B cell (primary cell): ENCODE measurements at places on chromosomes 12 and 14. TPM values are rescaled to one million over a fixed set of nuclear protein-coding genes. Genes with fewer than 3 reads are reported as not detected.

DNA sequence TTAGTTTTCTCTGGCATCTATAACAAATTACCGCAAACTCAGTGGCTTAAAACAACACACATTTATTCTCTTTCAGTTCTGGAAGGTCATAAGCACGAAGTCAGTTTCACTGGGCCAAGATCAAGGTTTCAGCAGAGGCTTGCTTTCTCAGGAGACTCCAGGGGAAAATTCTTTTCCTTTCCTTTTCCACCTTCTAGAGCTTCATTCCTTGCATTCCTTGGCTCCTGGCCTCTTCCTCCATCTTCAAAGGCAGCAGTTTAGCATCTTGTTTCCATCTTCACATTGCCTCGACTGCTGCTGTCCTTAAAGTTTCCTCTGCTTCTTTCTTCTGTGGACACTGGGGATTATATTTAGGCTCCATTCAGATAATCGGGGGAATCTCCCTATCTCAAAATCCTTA, 106.1 kb downstream of the PDE3A start:
- DNase-seq: no peak
- no peak overlapping the region for H3K4me3 ChIP-seq
- H3K36me3 ChIP-seq: no peaks in the 10 kb centered on the region
- H3K4me1 ChIP-seq: no peaks in the 10 kb centered on the region
- no peaks in the 10 kb centered on the region for H3K27me3 ChIP-seq

COX8C gene
- not detected in 2 replicates for total RNA-seq

KCNK13 gene
- total RNA-seq: not detected in 2 replicates

DNA sequence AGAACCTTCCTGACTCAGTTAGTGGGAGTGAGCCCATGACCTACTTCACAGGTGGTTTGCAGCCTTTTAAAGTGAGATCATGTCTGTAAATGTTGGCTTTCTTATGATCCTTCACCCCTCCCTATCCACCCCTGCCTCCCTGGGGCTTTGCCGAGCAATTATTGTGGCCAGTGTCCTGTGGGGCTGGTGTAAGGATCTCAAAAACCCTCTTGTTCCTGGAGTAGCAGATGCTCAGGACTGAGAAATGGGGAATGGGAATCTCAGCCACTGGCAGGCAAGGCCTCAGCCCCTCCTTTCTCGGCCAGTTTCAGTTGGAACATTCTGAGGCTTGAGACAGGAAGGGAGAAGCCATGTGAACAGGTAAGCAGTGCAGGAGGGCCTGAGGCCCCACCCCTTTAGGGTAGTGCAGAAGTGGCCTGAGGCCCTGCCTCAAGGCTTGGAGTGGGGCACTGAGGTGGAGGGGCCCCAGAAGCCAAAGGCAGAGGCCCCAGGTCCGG, 53.8 kb downstream of the PLEKHG3 start:
- no peak overlapping the region for H3K27ac ChIP-seq
- H3K4me1 ChIP-seq: no peaks in the 10 kb centered on the region
- no peak for DNase-seq
- no peaks in the 10 kb centered on the region for H3K36me3 ChIP-seq
- no peak overlapping the region for H3K4me3 ChIP-seq
- no peaks in the 10 kb centered on the region for H3K27me3 ChIP-seq

- no peaks in the 10 kb centered on the region for H3K36me3 ChIP-seq
- H3K27ac ChIP-seq: no peak overlapping the region
- H3K27me3 ChIP-seq: no peaks in the 10 kb centered on the region
- DNase-seq: no peak
- no peak overlapping the region for H3K4me3 ChIP-seq
These were observed 80.8 kb upstream of the REP15 start for GRCh38 chr12:27615331-27615891.

GRCh38 chr12:51683763-51684357, 92.8 kb downstream of the SCN8A start:
- no peaks in the 10 kb centered on the region for H3K36me3 ChIP-seq
- no peak for DNase-seq
- H3K4me1 ChIP-seq: no peaks in the 10 kb centered on the region
- H3K27me3 ChIP-seq: no peaks in the 10 kb centered on the region

GALNT16 gene
- total RNA-seq: 3.3 and 3.4 TPM in 2 replicates

GNB3 gene
- 0.27 and 0.49 TPM in 2 replicates for total RNA-seq

GRCh38 chr14:75577090-75577489, 1.3 kb upstream of the FLVCR2 start:
- peaks cover 7% of the 10 kb centered on the region for H3K4me1 ChIP-seq
- H3K27me3 ChIP-seq: no peaks in the 10 kb centered on the region
- no peaks in the 10 kb centered on the region for H3K36me3 ChIP-seq
- DNase-seq: peak; percentile 14

- no peak for DNase-seq
- no peaks in the 10 kb centered on the region for H3K36me3 ChIP-seq
- no peak overlapping the region for H3K27ac ChIP-seq
- H3K27me3 ChIP-seq: no peaks in the 10 kb centered on the region
- no peak overlapping the region for H3K4me3 ChIP-seq
These were observed 61.0 kb upstream of the PPFIA2 start for GRCh38 chr12:81819991-81820633.

- DNase-seq: no peak
- H3K4me1 ChIP-seq: no peaks in the 10 kb centered on the region
- H3K27ac ChIP-seq: no peak overlapping the region
- H3K27me3 ChIP-seq: no peaks in the 10 kb centered on the region
- no peak overlapping the region for H3K4me3 ChIP-seq
These were observed 594.3 kb downstream of the LRFN5 start for GRCh38 chr14:42200957-42201356.

- peaks cover 34% of the 10 kb centered on the region for H3K4me1 ChIP-seq
- H3K36me3 ChIP-seq: peaks cover 82% of the 10 kb centered on the region
- no peak overlapping the region for H3K27ac ChIP-seq
- no peaks in the 10 kb centered on the region for H3K27me3 ChIP-seq
- H3K4me3 ChIP-seq: no peak overlapping the region
- no peak for DNase-seq
These were observed 4.9 kb downstream of the KHNYN start for GRCh38 chr14:24434676-24435075.

- H3K27me3 ChIP-seq: no peaks in the 10 kb centered on the region
- H3K36me3 ChIP-seq: no peaks in the 10 kb centered on the region
- H3K4me3 ChIP-seq: no peak overlapping the region
- H3K4me1 ChIP-seq: no peaks in the 10 kb centered on the region
- DNase-seq: no peak
These were observed 30.6 kb downstream of the CMKLR1 start for GRCh38 chr12:108308395-108309085.

DNA sequence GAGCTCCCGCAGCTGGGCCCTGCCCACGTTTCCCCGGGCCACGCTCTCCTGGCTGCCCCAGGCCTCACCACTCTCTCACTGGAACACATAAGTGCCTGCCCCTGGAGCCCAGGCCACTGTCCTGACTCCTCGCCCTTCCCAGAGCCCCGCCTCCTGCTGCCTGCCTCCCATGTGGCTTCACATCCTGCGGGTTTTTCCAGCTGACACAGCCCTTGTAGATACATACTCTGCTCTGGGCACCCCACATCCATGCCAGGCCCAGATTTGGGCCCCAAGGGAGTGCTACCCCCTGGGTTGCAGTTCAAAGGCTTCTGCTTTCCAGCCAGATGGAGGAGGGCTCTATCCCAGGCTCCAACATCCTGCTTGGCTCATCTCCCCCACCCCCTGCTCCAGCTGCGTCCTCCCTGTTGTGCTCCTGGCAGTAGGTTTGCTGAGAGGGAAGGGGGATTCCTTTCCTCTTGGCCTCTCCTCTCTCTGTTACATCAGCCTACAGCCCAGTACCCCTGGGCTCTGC, 60.1 kb downstream of the TSPAN9 start:
- peaks cover 5% of the 10 kb centered on the region for H3K27me3 ChIP-seq
- H3K4me3 ChIP-seq: no peak overlapping the region
- no peaks in the 10 kb centered on the region for H3K4me1 ChIP-seq
- DNase-seq: no peak

ANO2 gene
- total RNA-seq: not detected in 2 replicates

- no peaks in the 10 kb centered on the region for H3K36me3 ChIP-seq
- H3K27ac ChIP-seq: peak overlapping the region; percentile 19
- H3K4me1 ChIP-seq: peaks cover 91% of the 10 kb centered on the region
These were observed 109.1 kb downstream of the DAD1 start for GRCh38 chr14:22479776-22480464.

- no peaks in the 10 kb centered on the region for H3K36me3 ChIP-seq
- H3K4me3 ChIP-seq: no peak overlapping the region
- H3K4me1 ChIP-seq: peaks cover 25% of the 10 kb centered on the region
These were observed 255.9 kb downstream of the RAD51B start for GRCh38 chr14:68075382-68076029.

DNA sequence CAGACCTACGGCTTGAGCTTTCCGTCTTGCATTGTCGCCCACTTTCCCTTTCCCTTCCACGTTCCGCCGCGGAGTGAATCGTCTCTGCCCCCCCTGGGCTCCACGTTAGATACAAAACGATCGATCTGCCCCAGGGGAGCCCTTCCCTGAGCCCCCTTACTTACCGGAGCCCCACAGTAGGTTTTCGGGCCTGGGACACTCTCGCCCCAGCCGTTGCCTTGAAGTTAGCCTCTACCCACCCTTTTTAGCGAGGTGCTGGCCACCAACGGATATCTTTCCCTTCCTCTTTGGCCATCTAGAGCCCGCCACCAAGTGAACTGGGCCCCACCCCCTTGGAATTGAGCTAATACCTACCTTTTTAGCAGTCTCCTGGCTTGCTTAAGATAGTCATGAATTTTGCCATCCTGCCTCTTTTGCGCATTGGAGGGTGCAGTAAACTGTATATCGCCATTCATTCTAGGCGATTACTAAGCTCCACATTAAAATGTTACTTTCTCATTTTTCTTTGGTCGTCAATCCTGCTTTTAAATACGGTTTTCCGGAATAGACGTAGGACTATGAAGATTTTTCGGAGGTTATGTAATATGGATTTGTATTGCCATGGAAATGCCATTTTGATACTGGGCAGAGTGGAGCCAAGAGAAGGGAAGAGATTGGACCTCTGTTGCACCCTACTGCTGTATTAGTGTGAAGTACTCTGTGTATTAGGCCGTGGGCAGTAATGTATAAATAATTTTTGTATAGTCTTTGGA, 764 bp downstream of the RBM25 start:
- H3K4me3 ChIP-seq: peak overlapping the region; percentile 77
- no peaks in the 10 kb centered on the region for H3K27me3 ChIP-seq
- DNase-seq: no peak
- H3K4me1 ChIP-seq: peaks cover 28% of the 10 kb centered on the region
- H3K27ac ChIP-seq: peak overlapping the region; percentile 84
- H3K36me3 ChIP-seq: peaks cover 9% of the 10 kb centered on the region

- H3K36me3 ChIP-seq: no peaks in the 10 kb centered on the region
- DNase-seq: no peak
- H3K4me1 ChIP-seq: no peaks in the 10 kb centered on the region
- H3K27me3 ChIP-seq: no peaks in the 10 kb centered on the region
- no peak overlapping the region for H3K4me3 ChIP-seq
These were observed 4.4 kb upstream of the KRT75 start for GRCh38 chr12:52438305-52439301.

DNA sequence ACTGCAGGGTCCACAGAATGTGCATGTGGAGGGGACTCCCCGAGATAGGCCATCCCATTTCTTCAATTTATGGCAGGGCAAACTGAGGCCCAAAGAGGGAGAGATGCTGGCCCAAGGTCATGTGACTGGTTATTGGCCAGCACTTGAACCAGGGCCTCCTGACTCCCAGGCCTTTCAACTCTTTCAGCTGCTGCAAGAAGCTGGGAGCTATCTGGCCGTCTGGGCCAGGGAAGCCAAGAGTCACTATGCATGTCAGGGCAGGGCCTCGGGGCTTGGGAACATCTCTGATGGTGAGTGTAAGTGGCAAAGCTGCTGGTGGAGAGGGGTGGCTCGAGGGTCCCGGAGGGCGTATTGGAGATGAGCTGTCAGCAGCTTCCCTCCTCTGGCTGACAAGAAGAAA, 9.5 kb upstream of the LTBP2 start:
- peaks cover 21% of the 10 kb centered on the region for H3K4me1 ChIP-seq
- H3K27ac ChIP-seq: no peak overlapping the region
- H3K4me3 ChIP-seq: no peak overlapping the region
- H3K27me3 ChIP-seq: peaks cover 3% of the 10 kb centered on the region
- DNase-seq: no peak

GRCh38 chr12:22821985-22822384, 197.0 kb downstream of the ETNK1 start:
- no peaks in the 10 kb centered on the region for H3K27me3 ChIP-seq
- no peaks in the 10 kb centered on the region for H3K4me1 ChIP-seq
- H3K4me3 ChIP-seq: no peak overlapping the region
- H3K27ac ChIP-seq: no peak overlapping the region
- no peak for DNase-seq

- H3K27me3 ChIP-seq: no peaks in the 10 kb centered on the region
- no peaks in the 10 kb centered on the region for H3K36me3 ChIP-seq
- DNase-seq: no peak
- H3K4me1 ChIP-seq: no peaks in the 10 kb centered on the region
These were observed 52.1 kb downstream of the GALC start for GRCh38 chr14:87940894-87941293.

- no peaks in the 10 kb centered on the region for H3K4me1 ChIP-seq
- no peak overlapping the region for H3K27ac ChIP-seq
- H3K36me3 ChIP-seq: no peaks in the 10 kb centered on the region
- DNase-seq: no peak
- H3K27me3 ChIP-seq: no peaks in the 10 kb centered on the region
- no peak overlapping the region for H3K4me3 ChIP-seq
These were observed 201.0 kb downstream of the TMX1 start for GRCh38 chr14:51441001-51441400.

DNA sequence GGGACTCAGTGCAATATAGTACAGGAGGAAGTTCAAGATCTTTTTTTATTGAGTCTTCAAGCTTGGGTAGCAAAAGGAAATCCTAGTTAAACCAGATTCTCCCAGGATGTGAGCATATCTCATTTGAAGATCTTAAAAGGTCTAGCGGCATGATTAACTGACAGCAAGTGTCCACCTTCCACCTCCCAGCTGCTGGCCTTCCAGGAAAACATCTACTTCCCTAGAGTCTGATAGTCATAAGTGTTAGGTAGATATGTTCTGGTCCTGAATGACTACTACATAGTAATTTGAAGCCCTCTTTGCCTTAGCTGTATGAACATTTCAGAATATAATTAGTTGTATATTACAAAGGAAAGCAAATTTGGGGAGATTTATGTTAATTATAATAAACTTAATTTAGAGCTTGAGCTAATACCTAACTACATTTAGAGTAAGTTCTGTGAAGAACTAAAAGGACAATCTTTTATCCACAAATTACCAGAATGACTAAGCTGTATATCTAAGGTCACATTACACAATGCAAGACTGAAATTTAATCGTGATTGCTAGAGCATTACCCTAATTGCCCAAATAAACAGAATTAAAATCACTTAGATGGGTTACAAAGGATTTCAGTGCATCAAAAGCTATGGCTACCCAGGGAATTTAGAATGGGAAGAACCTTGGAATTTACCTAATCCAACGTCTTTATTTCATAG, 9.9 kb downstream of the LGR5 start:
- no peaks in the 10 kb centered on the region for H3K27me3 ChIP-seq
- no peak overlapping the region for H3K27ac ChIP-seq
- H3K4me1 ChIP-seq: no peaks in the 10 kb centered on the region

- no peaks in the 10 kb centered on the region for H3K27me3 ChIP-seq
- H3K36me3 ChIP-seq: peaks cover 47% of the 10 kb centered on the region
- DNase-seq: no peak
These were observed 38.9 kb downstream of the KIAA0586 start for GRCh38 chr14:58466459-58466858.

STAB2 gene
- not detected in 2 replicates for total RNA-seq

ACIN1 gene
- 359 and 364 TPM in 2 replicates for total RNA-seq
